ENCODE measurements at places on chromosomes 1 and 21.
A peak's percentile ranks its signal among the peaks of the same experiment; 100 is the strongest.

GRCh38 chr1:55815745-55816455 lies 600.7 kb upstream of the USP24 start:
- DNase-seq: no peak

DNA sequence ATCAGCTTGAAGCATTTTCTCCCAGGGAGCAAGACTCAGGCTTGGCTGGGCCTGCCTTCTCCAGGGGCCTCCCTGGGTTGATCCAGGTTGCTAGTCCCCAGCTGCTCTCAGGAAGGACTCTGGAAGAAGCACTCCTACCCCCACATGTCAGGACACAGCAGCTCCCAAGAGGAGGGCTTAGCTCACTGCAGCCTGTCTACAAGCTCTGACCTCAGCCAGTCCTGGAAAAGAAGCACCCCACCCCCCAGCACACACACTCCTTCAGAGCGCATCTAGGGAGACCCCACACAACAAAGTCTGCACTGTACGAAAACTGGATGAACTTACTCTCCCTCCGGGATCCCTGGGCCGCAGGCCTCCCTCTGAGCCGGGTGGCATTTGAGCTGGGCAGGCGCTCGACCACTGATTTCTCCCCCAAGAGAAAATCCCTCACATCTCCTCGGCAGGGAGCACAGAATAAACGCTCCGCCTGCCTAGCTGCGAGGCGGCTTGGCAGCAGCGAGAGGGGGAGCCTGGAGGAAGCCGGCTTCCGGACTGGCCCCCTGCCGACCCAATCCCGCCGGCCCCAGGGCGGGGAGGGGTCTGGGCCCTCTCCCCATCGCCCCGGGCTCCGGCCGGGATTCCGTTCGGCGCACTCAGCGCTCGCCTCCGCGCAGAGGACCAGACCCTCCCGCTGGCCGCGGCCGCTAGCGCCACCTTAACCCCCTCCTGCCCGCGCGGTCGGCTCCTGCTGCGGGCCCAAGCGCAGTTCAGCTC lies at the start of gene KCNA2:
KCNA2 (minus strand) TSS at position 458 of the 756 bp plus-strand sequence. CDS start 1,576 bp downstream, outside the sequence.
- DNase-seq: peak; percentile 87

DNA sequence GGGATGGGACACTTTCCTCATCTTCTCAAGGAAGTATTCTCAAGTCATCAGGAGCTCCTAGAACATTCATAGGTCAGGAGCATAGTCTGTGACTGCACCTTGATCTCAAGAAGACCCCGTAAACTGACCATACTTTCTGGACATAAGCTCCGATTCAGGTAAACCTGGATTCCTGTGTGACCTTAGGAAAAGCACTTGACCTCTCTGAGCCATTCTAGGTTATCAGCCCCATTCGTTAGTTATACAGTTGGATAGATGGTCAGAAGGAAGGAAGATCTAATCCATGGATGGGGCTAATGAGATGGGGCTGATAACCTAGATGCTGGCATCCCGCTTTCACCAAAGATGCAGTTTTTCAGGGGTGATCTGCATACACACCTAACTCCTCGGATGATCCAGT lies 114.3 kb downstream of the EPHB2 start:
- DNase-seq: no peak

DNA sequence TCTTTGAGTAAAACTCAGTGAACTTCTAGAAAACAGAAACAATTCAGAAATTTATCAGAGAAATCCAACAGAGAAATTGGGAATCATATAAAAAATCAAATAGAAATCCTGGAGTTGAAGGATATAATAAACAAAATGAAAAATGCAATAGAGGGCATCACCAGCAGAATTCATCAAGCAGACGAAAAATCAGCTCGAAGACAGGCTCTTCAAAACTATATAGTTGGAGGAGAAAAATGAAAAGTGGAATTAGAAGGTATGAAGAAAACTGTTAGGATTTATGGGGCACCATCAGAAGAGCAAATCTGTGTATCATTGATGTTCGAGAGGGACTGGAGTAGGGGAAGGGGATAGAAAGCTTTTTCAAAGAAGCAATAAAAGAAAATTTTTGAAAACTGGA lies 121.5 kb upstream of the GPR52 start:
- DNase-seq: no peak

DNA sequence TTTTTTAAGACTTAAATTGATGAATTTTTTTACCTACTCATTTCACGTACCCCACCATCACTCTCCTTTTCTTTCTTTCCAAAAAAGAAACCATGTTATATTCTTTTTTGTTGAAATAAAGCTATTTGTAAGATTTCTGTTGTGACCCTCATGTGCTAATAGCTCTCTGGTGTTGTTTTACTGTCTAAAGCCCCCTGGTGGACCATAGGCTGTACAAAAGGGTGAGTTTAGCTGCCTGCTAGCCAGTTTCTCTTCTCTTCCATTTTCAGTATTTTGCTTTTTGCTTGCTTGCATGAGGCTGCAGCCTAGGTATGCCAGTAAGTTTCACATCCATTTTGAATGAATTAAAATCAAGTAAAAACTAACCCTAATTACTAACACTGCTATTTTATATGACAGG lies 15.6 kb upstream of the VAMP3 start:
- peak; percentile 18 for DNase-seq

- no peak for DNase-seq
These were observed 40.0 kb downstream of the CLDN17 start for GRCh38 chr21:30126576-30126975.

GRCh38 chr1:232471250-232471649 lies 158.7 kb downstream of the SIPA1L2 start:
- DNase-seq: no peak

DNA sequence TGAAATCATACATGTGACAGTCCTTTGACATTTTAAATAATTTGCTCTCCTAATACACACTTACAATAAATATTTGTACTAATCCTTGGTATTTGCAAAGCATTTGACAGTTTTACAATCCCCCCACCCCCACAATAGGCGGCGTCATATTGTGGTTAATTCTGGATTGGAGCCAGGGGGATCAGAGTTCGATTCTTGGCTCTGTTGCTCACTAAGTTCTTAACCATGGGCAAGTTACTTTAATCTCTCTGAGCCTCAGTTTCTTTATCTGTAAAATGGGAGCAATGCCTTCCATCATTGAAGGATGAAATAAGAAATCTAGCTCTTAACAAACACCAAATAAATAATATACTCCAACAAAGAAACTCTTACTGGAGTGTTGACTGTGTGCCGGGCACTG lies 23.8 kb downstream of the CACNA1S start:
- DNase-seq: no peak

DNA sequence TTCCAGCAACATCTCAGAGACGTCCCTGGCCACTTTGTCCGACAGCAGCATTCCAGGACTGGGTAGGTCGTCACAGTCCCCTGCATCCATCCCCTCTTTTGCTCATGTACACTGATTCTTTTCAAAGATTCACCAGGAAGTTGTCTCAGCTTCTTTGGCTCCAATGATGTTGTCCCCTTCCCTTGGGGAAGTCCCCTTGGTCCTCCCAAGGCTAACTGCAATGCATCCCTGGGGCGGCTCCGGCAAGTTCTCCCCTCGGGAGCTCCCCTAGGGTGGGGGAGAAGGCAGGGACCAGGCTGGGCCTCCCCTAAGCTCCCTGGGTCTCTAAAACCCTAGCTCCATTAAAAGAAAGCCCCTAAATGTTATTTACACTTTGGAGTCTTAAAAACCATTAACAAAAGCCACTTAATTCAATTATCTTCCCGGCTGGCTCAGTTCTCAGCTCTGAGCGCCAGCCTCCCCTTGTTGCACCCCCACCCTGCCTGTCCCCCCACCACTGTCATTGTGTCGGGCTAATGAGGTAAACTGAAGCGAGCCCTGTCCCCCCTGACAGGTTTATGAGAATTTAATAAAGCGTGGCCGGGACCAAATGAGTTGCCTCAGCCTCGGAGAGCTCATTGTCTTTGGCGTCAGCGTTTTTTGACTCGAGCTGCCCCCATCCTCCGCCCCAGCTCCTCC lies 25.3 kb downstream of the KNCN start:
- peak; percentile 52 for DNase-seq

- no peak for DNase-seq
These were observed 98.0 kb downstream of the SYF2 start for GRCh38 chr1:25134307-25134706.

DNA sequence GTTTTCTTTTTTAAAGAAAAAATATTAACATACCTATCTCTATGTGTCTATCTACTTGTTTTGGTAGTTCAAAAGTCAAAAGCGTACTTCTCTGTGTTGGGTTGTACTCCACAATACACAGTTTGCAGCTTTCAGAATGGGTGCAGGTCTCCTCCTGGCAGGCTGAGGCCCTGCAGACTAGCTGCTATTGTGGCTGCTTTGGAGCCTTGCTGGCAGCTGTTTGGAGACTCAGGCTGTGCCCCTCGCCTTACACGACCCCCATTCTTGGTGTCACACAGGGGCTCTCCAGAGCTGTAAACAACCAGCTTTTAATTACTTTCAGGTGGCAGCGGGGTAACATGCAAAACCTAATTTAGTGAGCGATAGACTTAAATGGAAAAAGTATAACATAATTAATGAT lies 160.4 kb downstream of the DSCAM start:
- DNase-seq: no peak
